IMR-90 (cell line): ENCODE measurements at places on chromosomes 2 and 18. TPM values are rescaled to one million over a fixed set of nuclear protein-coding genes. Genes with fewer than 3 reads are reported as not detected.

DNA sequence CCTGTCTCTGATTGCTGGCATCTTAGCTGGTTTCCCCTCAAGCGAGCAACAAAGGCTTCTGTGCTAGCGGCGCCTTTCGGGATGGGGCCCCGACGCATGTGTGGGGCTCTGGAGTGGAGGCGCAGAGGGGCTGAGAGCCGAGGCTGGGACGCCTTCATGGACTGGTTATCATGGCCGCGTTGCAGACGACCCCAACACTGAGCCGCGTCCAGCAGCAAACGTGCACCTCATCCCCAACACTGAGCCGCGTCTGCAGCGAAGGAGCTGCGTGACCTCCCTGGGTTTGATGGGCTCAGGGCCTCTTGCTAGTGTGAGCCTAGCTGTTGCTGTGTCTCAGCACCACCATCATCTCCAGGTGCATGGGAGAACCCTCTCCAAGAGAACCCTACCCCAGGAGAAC is 123.7 kb upstream of the CTDP1 start:
- H3K27me3 ChIP-seq, result peaks cover 15% of the 10 kb centered on the region; the same call in 1 of the 2 replicates
- H3K4me1 ChIP-seq, result no peaks in the 10 kb centered on the region
- no peak for DNase-seq
- no peak overlapping the region for H3K4me3 ChIP-seq

DNA sequence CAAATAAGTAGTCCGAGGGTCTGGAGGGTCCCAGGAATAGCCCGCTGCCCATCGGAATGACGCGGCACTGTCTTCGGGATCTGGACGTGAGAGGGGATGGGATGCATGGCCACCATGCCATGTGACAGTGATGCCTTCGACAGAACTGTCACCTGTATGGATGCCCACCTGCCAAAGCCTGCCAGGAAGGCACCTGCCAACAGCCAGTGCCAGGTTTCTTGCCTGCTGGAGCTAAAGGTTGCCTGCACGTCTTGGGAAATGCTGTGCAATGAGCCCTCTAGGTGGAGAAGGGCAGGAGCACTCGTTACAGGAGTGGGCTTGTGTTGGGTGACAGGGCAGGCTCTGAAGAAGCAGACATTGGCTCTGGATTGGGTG is 20.5 kb downstream of the GPR35 start:
- no peaks in the 10 kb centered on the region for H3K4me1 ChIP-seq
- H3K27me3 ChIP-seq, result peaks cover 66% of the 10 kb centered on the region
- DNase-seq, result no peak

GRCh38 chr2:30255466-30256408 is 24.4 kb downstream of the LBH start:
- H3K27ac ChIP-seq, result peak overlapping the region; percentile 78
- H3K27me3 ChIP-seq, result no peaks in the 10 kb centered on the region
- peaks cover 79% of the 10 kb centered on the region for H3K36me3 ChIP-seq
- no peak overlapping the region for H3K4me3 ChIP-seq
- H3K4me1 ChIP-seq, result peaks cover 40% of the 10 kb centered on the region

DNA sequence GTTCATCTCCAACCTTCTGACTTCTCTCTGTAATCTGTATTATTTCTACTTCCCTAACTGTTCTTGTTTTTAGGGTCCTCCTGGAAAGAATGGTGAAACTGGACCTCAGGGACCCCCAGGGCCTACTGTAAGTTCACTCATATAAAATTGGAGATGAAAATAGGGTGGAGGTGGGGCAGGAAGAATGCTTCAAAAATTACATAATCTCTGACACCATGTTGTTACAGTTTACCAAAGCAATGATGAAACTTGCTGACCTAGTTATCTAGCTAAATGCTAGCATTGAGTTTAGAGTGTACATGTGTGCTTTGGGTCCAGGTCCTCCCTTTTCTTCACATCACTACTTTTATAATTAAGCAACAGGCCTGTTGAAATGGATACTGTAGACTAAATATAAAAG is 23.1 kb downstream of the COL3A1 start:
- H3K27me3 ChIP-seq, result no peaks in the 10 kb centered on the region
- H3K4me3 ChIP-seq, result no peak overlapping the region
- peak overlapping the region; percentile 78; the same call in 1 of the 2 replicates for H3K27ac ChIP-seq
- peaks cover 86% of the 10 kb centered on the region for H3K36me3 ChIP-seq

GRCh38 chr18:34120294-34120693 is 104.4 kb downstream of the NOL4 start:
- no peak overlapping the region for H3K4me3 ChIP-seq
- DNase-seq, result no peak
- no peaks in the 10 kb centered on the region for H3K27me3 ChIP-seq
- H3K4me1 ChIP-seq, result no peaks in the 10 kb centered on the region

DNA sequence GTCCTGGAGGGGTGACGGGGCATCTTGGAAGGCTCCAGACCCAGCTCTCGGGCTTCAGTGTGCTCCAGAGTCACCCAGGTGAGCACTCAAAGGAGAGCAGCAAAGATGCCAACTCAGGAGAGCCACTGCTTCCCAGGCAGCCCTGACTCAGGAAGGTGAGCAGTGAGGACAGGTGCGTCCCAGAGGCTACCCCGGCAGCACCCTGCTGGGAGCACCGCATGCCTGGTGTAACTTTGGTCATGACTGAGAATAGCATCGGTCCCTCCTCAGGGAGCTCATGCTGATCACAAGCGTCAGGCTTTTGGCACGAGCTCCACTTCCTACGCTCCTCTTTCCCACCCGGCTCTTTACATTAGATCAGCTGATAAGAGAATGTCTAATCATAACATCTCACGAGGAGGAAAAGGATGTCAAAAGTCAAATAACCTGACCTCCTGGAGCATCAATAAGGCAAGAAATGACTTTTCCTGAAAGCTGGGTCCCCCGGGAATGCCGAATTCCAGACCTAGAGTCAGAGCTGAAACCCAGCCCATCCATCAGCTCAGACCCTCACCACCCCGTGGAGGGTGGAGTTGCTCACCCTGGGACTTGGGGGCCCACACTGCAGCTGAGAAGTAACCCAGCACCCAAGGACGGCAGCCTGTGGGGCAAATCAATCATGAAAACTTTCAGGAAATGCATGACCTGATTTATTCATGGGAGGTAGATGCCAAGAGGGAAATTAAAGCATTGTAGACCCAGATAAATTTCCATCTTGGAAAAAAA is 248.8 kb downstream of the ACKR3 start:
- peaks cover 3% of the 10 kb centered on the region; the same call in 1 of the 2 replicates for H3K27me3 ChIP-seq
- DNase-seq, result no peak
- no peaks in the 10 kb centered on the region for H3K4me1 ChIP-seq
- no peak overlapping the region for H3K27ac ChIP-seq

- H3K27me3 ChIP-seq, result peaks cover 6% of the 10 kb centered on the region
- no peak overlapping the region for H3K27ac ChIP-seq
- H3K4me1 ChIP-seq, result no peaks in the 10 kb centered on the region
- no peak for DNase-seq
These were observed 14.8 kb upstream of the REEP1 start for GRCh38 chr2:86352137-86352726.

DNA sequence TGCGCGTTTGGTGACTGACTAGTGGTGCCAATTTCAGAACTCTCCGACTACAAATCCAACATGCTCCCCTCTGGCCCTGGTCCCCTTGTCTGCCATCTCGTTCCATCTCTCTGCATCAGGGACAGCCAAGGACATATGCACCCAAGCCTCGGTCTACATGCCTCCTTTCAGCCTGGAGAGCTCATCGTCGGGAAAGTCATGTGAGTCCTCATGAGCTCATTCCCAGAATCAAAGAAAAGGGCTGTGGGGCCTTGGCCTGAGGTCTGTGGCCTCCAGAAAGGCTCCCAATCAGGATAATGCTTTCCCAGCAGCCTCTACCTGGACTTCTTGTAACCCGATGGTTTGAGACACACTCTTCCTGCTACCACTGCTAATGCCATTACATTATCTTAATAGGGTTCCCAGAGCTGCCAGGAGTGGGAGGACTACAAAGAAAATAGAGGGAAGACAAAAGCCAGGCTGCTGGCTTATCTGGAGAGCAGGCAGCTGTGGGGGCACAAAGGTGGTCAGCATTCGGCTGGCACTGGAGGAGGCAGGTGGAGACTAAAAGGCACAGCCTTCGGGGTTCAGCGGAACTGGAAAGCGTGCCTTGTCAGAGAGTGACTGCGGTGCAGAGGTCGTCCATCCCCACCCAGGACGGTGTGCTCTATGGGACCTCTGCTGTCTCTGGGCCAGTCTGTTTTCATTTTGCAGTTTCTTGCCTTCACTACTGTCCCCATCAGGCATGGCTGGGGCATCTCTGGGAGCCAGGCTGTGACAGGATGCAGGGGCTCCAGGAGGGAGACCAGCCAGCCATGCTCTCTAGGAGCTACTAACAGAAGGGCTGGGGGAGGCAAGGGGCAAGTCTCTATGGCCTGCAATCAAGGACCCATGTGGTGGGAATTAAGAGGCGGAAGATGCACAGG is 104.4 kb upstream of the SMAD2 start:
- H3K36me3 ChIP-seq, result no peaks in the 10 kb centered on the region
- DNase-seq, result no peak
- no peaks in the 10 kb centered on the region for H3K4me1 ChIP-seq
- H3K4me3 ChIP-seq, result no peak overlapping the region
- peaks cover 5% of the 10 kb centered on the region for H3K27me3 ChIP-seq

- H3K4me1 ChIP-seq, result peaks cover 4% of the 10 kb centered on the region
- H3K36me3 ChIP-seq, result peaks cover 9% of the 10 kb centered on the region
- H3K4me3 ChIP-seq, result no peak overlapping the region
- no peak for DNase-seq
- H3K27ac ChIP-seq, result no peak overlapping the region
These were observed 17.5 kb downstream of the KIDINS220 start for GRCh38 chr2:8819948-8820347.

DNA sequence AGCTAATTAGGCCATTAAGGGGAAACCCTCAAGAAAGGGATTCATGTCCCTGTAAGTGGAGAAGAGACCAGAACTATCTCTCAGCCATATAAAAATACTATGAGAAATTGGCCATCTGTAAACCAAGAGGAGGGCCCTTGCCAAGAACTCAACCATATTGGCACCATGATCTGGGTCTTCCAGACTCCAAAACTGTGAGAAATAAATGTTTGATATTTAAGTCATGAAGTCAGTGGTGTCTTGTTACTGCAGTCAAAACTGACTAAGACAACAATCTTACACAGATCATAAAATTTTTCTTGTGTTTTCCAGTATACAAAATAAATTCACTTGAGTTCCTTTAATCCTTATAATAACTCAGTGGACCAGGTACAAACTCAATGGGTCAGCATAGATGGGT is 589.8 kb upstream of the CDH2 start:
- H3K27me3 ChIP-seq, result no peaks in the 10 kb centered on the region
- H3K27ac ChIP-seq, result no peak overlapping the region
- H3K36me3 ChIP-seq, result no peaks in the 10 kb centered on the region

Gene DCAF17
- 13.1 and 22.8 TPM in 2 replicates for total RNA-seq

Gene MOGAT1
- total RNA-seq, result not detected in 2 replicates
